ENCODE measurements at places on chromosomes 2 and 18.

DNA sequence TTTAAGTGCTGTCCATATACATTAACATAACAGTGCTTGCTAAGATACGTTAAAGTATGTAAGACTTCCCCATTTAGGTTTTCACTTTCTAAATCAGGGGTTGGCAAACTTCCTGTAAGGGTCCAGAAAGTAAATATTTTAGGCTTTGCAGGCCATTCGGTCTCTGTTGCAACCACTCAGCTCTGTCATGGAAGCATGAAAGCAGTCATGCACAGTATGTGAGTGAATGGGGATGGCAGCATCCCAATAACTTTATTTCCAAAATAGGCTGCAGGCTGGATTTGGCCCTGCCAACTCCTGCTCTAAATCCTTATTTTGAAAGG lies 128.7 kb downstream of the PLA2R1 start:
- no peak for DNase-seq

GRCh38 chr18:49444581-49444980 lies 15.9 kb downstream of the DYM start:
- no peak for DNase-seq

DNA sequence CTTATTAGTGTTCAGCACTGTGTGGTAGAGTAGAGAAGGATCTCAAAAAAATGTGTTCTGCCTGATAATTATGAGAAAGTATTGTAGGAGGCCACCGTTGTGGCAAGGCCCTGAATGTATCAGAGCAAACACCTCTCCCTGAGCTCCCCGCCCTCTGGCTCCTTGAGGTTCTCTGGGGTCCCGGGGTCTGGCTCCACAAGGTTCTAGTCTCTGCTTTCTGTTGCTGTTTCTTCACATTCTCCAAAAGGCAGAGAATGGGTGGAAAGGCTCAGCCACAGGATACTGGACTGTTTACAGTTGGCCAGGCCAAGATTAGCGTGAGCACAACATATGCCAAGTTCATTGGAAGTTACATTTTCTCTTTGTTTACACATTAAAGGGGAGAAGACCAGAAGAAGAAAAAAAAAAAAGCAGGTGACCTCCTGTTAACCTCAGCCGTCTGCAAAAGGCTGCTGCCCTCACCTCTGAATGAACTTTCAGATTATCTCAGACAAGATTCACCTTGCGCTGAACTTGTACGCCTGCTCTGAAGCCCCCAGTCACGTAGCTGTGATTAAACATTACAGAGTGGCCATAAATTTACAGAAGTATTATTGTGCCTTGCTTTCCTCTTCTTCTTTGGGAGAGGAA lies 56.6 kb upstream of the CYP26B1 start:
- peak; percentile 79 for DNase-seq

DNA sequence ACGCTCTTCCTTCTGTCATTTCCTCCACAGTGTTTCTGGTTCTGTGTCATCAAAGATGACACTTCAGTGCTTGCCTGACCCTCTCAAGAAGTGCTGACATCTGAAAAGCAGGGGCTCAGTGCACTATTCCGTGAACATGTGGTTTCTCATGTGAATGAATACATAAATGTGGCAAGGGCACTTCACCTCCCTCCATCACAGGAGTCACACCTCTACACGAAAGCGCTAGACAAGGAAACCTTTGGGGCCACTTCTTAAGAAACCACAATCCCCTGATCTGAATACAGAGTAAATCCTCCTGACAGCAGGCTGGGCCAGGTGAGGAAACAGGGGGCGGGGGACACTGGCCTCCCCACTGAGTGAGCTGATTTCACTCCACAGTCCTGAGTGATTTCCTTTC lies 145.8 kb upstream of the ACAA2 start:
- no peak for DNase-seq

DNA sequence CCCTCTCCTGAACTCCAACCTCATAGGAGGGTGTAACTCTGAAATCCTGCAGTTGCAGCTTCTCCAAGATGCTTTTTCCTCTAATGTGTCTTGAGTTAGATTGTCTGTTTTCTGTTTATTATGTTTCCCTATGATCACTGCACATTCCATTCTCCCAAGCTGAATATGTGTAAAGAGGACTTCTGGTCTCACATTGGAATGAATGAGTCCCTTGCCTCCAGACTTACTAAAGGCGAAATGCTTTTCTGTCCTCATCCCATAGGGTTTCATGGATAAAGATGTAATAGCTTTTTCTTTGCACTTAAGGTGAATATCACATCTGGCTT lies 35.5 kb upstream of the CYP27A1 start:
- no peak for DNase-seq

All from renal pelvis (tissue), 12 donors.